ENCODE measurements at places on chromosomes 3 and 15.
A peak's percentile ranks its signal among the peaks of the same experiment; 100 is the strongest.

GRCh38 chr3:9019259-9019961 is 56.1 kb upstream of the RAD18 start:
- DNase-seq, result no peak

- no peak for DNase-seq
Measured at GRCh38 chr3:43872301-43872700, 181.6 kb downstream of the ABHD5 start.

- no peak for DNase-seq
Measured at GRCh38 chr3:15983232-15983631, 185.5 kb upstream of the ANKRD28 start.

- DNase-seq, result no peak
Measured at GRCh38 chr3:50333744-50334328, 5.8 kb upstream of the TUSC2 start.

DNA sequence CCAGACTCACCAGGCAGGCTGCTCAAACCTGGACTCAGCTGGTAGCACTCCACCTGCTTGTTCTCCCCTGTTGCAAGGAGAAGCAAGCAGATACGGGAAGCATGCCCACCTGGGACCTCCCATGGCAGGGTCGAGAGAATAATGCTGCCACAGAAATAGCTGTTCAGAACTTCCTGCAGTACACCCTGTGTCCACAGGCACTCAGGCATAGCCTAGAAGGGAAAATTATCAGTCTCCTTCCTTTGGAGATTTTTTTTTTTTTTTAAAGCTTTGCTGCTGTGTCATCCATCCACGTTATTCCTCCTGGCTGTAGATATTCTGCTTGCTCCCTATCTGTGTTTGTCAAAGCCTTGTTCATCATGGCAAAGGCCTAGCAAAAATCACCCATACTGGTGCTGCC is 32.7 kb upstream of the RPS17 start:
- no peak for DNase-seq

GRCh38 chr3:155185631-155186071 is 105.5 kb downstream of the MME start:
- no peak for DNase-seq

GRCh38 chr3:159761369-159761768 is 227.3 kb upstream of the IL12A start:
- DNase-seq, result no peak

DNA sequence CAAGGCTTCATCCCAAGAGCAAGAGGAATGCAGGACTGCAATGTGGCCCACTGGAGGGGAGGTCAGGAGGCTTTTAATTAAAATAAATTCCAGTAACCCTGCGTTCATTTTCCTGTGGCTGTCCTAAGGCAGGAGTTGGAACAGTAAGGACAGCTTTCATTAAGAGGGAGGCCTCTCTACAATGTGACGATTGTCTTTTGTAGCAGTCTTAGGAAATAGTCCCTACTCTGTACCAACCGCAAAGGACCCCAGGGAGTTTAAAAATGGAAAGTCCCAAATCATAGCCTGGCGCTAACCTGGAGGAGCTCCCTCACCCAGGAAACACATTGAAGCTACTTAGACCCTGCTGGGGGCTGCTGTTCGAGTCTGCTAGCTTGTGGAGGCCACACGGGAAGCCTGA is 62.8 kb downstream of the SYNM start:
- no peak for DNase-seq

- no peak for DNase-seq
Measured at GRCh38 chr15:69781411-69782125, 316.1 kb downstream of the TLE3 start.

DNA sequence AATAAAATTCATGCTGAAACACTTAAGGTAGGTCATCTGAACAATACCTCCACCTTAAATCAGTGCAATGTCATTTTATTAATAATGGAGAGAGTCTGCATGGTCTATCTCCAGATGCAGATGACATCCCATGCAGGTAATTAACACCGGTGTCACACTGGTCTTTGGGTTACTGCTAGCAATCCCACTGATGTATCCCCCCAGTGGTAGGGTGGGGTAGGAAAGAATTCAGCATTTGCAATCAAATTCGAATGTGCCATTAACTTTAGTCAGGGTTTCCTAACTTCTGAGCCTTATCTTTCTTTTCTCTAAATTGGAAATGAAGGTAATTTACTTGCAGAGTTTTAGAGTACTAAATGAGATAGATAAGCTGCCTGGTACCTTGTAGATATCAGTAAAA is 44.4 kb downstream of the KIF15 start:
- DNase-seq, result no peak

- DNase-seq, result no peak
Measured at GRCh38 chr15:88113613-88114308, 142.8 kb downstream of the NTRK3 start.

GRCh38 chr3:111238885-111239284 is 167.3 kb downstream of the NECTIN3 start:
- no peak for DNase-seq

DNA sequence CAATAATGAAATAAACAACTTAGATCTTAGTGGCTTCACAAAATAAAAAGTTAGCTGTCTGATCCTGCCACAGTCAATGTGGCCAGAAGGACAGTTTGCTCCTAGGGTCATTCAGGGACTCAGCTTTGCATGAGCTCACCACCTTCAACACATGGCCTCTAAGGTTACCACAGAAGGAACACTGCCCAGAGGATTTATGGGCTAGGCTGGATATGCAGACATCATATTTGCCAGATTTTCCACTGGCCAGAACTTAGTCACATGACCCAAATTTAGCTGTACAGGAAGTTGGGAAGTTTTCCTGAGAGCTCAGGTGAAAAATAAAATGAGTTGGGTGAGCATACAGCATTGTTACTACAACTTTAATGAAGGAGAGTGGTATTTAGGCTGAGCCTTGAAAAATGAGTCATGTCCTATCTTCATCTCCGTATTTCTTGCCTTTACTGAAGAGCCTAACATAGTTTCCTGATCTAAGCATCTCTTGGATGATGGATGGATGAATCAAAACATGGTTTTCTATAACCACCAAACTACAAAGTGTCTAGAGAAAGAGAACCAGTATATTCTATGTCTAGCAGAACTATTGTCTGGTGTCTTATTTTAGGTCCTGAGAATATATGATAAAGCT is 54.9 kb upstream of the TMEM108 start:
- no peak for DNase-seq

DNA sequence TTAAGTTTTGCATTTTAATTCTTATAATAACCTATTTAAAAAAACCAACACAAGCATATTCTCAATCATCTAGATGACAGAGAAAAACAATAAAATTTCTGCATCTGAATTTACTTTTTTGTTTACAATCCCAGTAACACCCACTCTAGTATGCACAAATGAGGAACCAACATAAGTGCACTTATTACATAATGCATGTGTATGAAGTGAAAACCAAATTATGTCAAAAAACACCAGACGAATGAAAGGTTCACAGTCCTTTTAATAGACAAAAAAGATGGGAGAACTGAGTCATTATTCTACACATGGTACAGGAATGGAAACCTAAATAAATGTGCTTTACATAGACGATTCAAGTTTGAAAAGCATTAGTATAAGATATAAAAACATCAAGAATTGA is 91.7 kb downstream of the NR1I2 start:
- no peak for DNase-seq

GRCh38 chr3:159926573-159926972 is 62.1 kb upstream of the IL12A start:
- DNase-seq, result no peak

- no peak for DNase-seq
Measured at GRCh38 chr15:40511093-40511471, 40.3 kb downstream of the CHST14 start.

DNA sequence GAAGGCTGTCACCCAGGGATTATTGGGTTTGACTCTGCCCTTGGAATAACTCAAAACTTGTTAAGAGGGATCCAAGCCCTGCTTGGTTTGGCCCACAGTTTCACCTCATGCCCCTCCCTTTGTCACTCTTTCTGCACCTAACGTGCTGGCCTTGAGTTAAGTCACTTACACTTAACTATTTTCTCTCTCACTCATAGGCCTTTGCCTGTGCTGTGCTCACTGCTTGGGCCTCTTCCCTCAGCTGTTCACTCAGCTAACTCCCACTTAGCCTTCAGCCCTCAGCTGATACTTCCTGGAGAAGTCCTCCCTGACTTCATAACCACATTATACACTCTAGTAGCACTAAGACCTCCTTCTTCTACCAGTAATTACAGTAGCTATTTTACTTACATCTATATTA is 133.3 kb downstream of the CMSS1 start:
- no peak for DNase-seq

DNA sequence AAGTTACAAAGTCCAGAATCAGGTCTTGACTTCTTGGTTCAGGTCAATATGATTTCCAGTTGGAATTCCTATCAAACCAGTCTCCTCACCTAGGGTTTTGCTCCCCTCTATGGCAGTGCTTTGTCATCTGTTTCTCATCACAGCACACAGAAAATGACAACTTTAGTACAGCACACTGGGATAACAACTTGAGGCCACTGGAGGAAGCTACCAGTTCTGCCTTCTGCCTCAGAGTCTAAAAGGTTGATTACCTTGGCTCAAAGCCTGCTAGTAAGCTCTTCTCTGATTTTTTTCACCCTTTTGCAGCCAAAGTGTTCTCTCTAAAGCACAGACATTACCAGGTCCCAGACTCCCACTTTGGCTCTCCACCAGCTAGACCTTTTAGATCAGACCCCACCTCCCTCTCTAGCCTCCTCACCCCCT is 24.8 kb upstream of the TRIM59 start:
- no peak for DNase-seq

GRCh38 chr3:108289159-108289558 is 7.2 kb upstream of the HHLA2 start:
- DNase-seq, result no peak

DNA sequence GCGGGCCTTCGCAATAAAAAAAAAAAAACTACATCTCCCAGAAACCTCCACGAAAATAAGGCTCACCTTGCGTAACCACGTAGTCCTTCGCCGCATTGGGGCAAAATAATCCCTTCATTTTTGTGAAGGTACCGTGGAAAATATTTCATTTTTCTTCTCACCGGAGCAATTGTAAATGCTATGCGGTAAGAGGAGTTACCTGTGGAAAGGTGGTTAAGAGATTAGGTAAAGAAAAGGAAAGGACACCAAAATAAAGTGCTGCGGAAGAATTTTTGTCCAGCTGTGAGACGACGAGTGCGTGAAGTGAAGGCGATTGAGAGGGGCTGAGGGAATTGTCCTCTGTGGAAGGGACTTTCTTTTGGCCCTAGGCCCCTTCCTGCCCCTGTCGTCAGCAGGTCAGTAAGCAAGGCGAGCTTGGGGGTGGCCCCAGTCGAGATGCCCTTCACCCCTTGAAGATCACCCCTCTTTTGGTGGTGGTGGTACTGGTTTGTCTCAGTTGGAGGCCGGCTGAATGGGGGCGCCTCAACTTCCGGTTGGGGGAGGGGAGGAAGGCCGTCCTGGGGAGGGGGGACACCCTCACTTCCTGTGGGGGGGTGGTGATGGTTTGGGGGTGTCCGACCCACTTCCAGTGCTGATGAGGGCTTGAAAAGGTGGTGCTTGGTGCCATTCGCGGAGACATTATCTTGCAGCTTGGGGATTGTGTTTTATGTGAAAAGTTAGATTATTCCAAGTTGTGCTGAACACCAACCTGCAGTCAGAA is at the start of gene HMG20A:
HMG20A (plus strand) TSS at position 279 of the 760 bp plus-strand sequence. CDS start 37,520 bp downstream, outside the sequence.
- DNase-seq, result peak; percentile 35

DNA sequence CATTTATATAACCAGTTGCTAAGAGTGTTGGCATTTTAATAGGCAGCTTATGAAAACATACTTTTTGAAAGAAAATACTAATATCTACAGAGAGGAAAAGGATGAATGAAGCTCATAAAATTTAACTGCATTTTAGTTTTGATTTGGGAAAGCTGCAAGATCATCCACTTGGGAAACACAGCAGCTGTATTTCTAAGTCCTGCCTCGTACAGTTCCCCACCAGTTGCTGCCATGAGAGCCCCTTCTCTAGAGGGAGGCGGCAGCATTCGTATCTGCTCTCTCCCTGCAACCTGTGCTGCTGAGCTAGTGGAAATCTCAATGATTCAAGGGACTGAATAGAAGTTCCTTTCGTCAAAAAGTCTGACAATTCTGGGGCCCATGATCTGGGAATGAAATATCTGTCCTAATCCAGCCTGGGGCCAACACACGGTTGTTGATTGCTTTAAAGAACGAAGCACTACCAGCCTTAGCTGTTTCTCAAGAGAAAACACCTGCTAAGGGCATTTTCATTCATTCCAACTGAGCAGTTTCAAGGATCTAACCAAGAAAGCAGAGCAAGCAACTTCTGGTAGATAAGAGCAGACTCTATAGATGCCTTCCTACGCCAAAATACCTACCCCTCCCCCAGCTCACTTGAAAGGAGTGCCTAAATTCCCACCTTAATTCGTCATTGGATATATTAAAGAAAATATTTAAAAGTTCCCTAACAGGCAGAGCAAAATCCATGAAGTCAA is 223.7 kb downstream of the MAGI1 start:
- no peak for DNase-seq
